Lower lobe of right lung (tissue), 2 donors: ENCODE measurements at places on chromosomes 3 and 15. TPM values are rescaled to one million over a fixed set of nuclear protein-coding genes. Genes with fewer than 3 reads are reported as not detected.

EHD4 gene
- 35.0 TPM for total RNA-seq

SLC6A20 gene
- total RNA-seq: 4.2 TPM

GOLGA8A gene
- 89.6 TPM for total RNA-seq

LRTM1 gene
- total RNA-seq: not detected

GUCA1C gene
- total RNA-seq: not detected

SLC12A6 gene
- 59.7 TPM for total RNA-seq

PCOLCE2 gene
- total RNA-seq: 41.0 TPM

HHLA2 gene
- 4.9 TPM for total RNA-seq

HEXA gene
- 219 TPM for total RNA-seq

LRRC3B gene
- 0.30 TPM for total RNA-seq

DET1 gene
- total RNA-seq: 5.0 TPM

ZPLD1 gene
- not detected for total RNA-seq

TMEM40 gene
- 1.0 TPM for total RNA-seq

PPM1L gene
- total RNA-seq: 14.9 TPM

EOMES gene
- total RNA-seq: 1.9 TPM

DCP1A gene
- 25.1 TPM for total RNA-seq

CEP70 gene
- 45.2 TPM for total RNA-seq

CDHR4 gene
- 9.6 TPM for total RNA-seq

SCN11A gene
- total RNA-seq: 0.27 TPM

CLDN18 gene
- 162 TPM for total RNA-seq

UBE2E1 gene
- 87.8 TPM for total RNA-seq

DAPK2 gene
- 56.8 TPM for total RNA-seq

DRD3 gene
- total RNA-seq: not detected

TM4SF18 gene
- total RNA-seq: 6.5 TPM

SLC35A5 gene
- total RNA-seq: 37.4 TPM

TRIM59 gene
- 4.4 TPM for total RNA-seq

FANCD2OS gene
- total RNA-seq: not detected

FYCO1 gene
- total RNA-seq: 40.9 TPM
